ENCODE measurements at places on chromosomes 16 and 17. TPM values are rescaled to one million over a fixed set of nuclear protein-coding genes. Genes with fewer than 3 reads are reported as not detected.

Gene KRT20
- 0.60 TPM for total RNA-seq

- DNase-seq = no peak
Measured at GRCh38 chr16:65319621-65320231, 197.9 kb upstream of the CDH11 start.

Gene CCL1
- not detected for total RNA-seq

Gene SLC6A4
- 0.60 TPM for total RNA-seq

DNA sequence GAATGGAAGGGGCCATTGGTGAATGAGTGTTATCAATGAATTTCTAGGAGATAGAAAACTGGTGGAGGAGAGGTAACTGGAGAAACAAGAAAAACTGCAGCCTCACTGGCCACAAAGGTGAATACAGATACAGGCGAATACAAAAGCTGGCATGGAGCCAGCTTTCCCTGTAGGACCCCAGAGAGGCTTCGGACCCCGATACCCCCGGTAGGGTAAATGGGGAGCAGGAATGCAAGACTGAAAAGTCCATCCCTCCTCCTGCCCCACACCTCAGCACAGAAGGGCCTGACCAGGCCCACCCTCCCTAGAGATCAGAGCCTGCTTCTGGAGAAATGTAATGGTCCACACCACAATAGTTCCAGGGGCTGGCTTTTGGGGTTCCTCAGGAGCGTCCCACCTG, 4.9 kb upstream of the MYLK3 start:
- DNase-seq = no peak

- DNase-seq = no peak
Measured at GRCh38 chr17:28282596-28282995, 36.4 kb upstream of the TMEM97 start.

Gene ZC3H7A
- 49.6 TPM for total RNA-seq

DNA sequence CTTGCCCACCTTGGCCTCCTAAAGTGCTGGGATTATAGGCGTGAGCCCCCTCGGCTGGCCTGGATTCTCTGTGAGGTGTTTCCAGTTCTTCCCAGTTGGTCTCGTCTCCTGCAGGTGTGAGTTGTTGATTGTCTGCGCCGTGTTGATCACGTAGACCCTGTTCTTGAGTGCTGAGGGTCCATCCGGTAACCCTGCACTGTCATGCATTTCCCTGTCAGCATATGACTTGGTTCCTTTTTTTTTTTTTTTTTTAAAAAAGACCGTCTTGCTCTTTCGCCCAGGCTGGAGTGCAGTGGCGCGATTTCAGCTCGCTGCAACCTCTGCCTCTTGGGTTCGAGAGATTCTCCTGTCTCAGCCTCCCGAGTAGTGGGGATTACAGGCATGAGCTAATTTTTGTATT, 17.3 kb downstream of the MGRN1 start:
- DNase-seq = no peak

- no peak for DNase-seq
Measured at GRCh38 chr16:88792668-88793250, 7.7 kb upstream of the PIEZO1 start.

All from suprapubic skin (tissue), 4 donors.